CD4-positive, alpha-beta T cell treated with Interleukin-6 for 4 hours (primary cell): ENCODE measurements at places on chromosomes 3 and 15.

DNA sequence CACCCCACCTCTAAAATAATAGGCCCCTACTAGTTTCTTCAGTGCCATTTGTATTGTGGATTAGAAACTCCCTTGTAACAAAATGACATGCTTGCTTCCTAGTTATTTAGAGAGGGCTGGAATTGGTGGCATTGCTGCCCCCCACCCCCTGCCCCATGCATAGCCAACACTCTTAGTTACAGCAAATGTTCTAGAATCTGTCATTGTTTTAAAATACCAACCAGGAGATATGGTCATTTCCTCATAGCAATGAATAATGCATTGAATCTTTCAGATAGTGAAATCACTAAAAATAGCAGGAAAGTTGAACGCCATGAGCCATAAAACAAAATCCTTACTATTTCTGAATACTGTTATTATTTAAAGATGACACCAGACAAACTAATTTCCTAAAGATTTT lies 292.5 kb downstream of the ARPP21 start:
- no peak for DNase-seq

GRCh38 chr3:142787719-142788118 lies 63.9 kb downstream of the TRPC1 start:
- no peak for DNase-seq

- DNase-seq, result no peak
Measured at GRCh38 chr15:63040509-63040908, 2.0 kb upstream of the TPM1 start.

GRCh38 chr15:70274255-70274880 lies 176.7 kb upstream of the TLE3 start:
- DNase-seq, result no peak

- no peak for DNase-seq
Measured at GRCh38 chr3:21377071-21377769, 373.8 kb downstream of the ZNF385D start.

DNA sequence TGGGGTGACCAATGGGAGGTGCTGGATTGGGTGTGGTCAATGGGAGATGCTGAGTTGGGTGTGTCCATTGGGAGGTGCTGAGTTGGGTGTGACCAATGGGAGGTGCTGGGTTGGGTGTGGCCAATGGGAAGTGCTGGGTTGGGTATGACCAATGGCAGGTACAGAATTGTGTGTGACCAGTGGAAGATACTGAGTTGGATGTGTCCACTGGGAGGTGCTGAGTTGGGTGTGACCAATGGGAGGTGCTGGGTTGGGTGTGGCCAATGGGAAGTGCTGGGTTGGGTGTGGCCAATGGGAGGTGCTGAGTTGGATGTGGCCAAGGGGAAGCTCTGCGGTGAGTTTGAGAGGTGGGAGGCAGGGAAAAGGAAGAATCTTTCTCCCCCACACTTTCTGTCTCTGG lies 250.0 kb upstream of the PROK2 start:
- DNase-seq, result no peak

DNA sequence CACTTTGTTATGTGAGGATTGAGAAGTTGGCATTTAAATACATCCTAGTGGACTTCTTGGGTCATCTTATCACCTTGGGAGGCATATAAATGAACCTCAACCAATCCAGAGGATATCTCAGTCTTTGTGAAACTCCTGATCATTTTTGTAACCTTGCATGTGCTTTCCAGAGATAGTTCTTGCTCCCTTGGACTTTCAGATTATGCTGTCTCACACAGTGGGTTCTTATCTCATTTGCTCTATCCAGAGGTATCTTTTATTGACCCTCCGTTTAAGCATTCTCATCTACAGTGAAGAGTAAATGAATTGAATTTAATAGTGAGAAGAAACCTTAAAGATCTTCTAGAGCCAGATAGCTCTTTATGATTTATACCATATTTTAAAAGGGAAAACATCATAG lies 10.4 kb downstream of the ARMC8 start:
- no peak for DNase-seq

- no peak for DNase-seq
Measured at GRCh38 chr3:4078903-4079302, 224.3 kb upstream of the SETMAR start.

DNA sequence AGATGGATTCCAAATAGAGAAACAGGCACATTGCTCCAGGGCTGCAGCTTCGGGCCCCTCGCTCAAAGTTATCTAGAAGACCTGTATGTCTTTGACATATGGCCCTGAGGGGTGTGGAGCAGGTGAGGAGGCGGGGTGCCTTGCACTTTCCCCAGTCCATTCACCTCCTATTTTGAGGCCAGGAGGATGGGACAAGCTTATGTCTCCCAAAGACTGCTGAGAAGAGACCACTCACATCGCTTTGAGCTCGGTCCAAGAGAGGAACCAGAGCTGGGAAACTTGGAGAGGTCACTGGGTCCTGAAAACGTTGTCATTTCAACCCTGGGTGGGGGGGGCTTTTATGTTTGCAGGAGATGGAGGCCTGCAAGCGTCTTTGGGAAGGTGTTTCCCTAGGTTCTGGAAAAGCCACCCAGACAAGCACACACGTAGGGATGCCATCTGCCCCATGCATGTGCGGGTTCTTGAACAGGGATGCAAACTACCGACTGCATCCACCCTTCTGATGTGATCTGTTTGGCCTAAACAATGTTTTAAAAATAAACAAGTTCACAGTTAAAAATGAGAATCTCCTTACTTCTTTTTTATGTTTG lies 33.7 kb upstream of the SYNM start:
- DNase-seq, result no peak

DNA sequence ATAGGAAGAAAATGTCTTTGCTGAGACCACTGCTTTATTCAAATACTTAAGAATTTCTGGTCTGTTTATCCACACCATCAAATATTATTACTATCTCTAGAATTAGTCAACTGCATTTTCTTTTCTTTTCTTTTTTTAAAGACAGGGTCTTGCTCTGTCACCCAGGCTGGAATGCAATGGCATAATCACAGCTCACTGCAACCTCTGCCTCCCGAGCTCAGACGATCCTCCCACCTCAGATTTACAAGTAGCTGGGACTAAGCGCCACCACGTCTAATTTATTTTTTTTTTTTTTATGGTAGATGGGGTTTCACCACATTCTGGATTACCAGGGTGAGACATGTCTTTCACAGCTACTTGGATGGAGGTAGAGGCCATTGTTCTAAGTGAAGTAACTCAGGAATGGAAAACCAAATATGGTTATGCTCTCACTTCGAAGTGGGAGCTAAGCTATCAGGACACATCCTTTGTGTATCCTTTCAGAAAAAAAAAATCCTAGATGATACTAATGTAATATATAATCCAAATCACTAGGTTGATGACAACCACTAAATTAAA lies 52.8 kb downstream of the STAG1 start:
- no peak for DNase-seq

DNA sequence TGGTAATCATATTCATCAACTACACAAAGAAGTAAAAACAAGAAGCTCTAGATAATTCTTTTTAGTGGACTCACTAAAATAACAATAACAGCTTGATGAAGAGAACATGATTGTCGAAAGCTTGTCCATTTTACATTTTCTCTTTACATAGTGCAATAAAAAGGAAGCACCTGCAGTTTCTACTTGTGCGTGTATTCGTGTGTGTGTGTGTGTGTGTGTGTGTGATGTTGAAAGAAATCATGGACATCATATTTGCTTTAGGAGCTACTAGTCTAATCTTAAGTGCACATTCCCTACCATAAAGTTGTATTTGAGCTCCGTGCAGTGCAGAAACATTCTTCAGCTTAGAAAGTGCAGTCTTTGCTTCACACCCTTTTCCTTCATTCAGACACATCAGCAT lies 288.8 kb downstream of the ZBTB20 start:
- DNase-seq, result no peak
